ENCODE measurements at places on chromosomes 16 and 17. TPM values are rescaled to one million over a fixed set of nuclear protein-coding genes. Genes with fewer than 3 reads are reported as not detected.

DNA sequence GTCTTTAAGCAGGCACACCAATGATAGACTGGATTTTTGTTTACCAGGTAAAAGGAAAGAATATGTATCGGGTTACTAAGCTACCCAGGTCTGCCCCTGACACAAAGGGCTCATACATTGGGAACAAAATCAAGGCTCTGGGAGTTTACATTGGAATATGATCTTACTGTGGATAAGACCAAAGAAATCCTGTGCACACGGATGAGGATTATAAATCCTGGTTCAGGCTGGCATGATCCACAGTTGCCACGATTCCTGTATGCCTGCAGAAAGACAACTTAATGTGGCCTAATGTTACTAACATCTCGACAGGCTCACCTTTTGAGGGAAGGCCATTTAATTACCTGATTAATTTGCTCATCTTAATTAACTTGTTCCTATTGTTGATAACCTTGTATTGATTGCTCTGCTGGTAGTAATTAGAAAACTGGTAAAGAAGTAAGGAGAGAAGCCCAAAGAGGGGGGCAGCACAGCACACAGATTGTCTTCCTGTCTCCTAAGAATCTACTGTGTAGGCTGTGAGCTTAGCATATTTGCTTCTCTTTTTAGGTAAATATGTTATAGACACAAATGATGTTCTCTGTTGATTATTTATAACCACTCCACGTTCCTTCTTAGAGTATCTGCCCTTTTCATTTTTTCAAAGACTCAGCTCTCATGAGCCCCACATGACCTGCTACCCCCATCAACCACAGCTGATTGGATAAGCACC is 51.0 kb upstream of the TOX3 start:
- no peaks in the 10 kb centered on the region for H3K27me3 ChIP-seq
- no peak overlapping the region for H3K4me3 ChIP-seq
- no peaks in the 10 kb centered on the region for H3K4me1 ChIP-seq
- H3K36me3 ChIP-seq, result no peaks in the 10 kb centered on the region
- no peak for DNase-seq
- H3K27ac ChIP-seq, result no peak overlapping the region

Gene SLC12A3
- total RNA-seq, result not detected

Gene PIK3R5
- 3.6 TPM for total RNA-seq

Gene ADAM11
- 1.2 TPM for total RNA-seq

Gene VPS35
- total RNA-seq, result 49.1 TPM

Gene RPTOR
- total RNA-seq, result 84.6 TPM

DNA sequence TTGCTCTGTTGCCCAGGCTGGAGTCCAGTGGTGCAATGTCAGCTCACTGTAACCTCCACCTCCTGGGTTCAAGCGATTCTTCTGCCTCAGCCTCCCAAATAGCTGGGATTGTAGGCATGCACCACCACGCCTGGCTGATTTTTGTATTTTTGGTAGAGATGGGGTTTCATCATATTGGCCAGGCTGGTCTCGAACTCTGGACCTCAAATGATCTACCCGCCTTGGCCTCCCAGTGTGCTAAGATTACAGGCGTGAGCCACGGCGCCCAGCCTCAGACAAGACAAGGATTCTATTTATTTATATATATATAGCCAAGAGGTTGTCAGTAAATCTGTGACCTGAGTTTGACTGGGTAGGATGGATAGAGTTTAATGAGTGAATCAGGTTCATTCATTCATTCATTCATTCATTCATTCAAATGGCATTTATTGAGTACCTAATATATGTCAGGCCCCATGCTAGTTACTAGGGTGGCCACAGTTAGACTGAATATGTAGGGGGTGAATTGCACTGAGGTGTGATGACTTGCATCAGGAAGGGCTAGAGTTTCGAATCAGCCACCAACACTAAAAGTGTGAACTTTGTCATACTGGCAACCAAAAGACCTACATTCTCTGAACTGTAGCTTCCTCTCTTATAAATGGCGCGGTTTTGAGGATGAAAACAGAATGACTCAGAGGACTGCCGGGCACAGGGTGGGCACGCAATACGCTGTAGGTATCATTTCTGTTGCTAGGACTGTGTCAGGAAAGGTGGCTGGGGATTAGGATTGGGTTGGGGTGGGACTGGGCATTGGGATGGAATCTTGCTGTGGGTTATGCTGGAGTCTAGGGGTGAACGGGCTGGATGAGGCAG is 37.8 kb downstream of the ITGAE start:
- DNase-seq, result no peak
- no peak overlapping the region for H3K4me3 ChIP-seq
- H3K27me3 ChIP-seq, result no peaks in the 10 kb centered on the region
- H3K36me3 ChIP-seq, result no peaks in the 10 kb centered on the region

DNA sequence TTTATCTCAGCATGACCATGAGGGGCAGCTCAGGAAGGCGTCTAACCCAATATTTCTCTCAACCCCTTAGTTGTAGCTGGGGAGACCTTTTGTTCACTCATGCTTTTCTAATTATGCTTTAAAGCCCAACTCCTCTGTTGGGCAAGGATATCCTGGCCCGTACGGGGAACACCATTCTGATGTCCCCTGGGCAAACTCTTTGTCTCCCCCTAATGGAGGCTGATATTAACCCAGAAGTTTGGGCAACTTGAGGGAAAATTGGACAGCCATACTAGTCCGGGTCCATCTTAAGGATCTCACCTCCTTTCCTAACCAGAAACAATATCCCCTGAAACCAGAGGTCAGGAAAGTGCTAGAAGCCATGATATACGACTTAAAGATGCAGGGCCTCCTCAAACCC is 143.7 kb upstream of the COX10 start:
- no peaks in the 10 kb centered on the region for H3K27me3 ChIP-seq
- DNase-seq, result no peak
- H3K27ac ChIP-seq, result no peak overlapping the region
- H3K4me1 ChIP-seq, result no peaks in the 10 kb centered on the region

Gene SLFN13
- total RNA-seq, result 5.9 TPM

- H3K27me3 ChIP-seq, result peaks cover 11% of the 10 kb centered on the region
- H3K27ac ChIP-seq, result no peak overlapping the region
These were observed 393.0 kb downstream of the CA10 start for GRCh38 chr17:51765282-51766135.

DNA sequence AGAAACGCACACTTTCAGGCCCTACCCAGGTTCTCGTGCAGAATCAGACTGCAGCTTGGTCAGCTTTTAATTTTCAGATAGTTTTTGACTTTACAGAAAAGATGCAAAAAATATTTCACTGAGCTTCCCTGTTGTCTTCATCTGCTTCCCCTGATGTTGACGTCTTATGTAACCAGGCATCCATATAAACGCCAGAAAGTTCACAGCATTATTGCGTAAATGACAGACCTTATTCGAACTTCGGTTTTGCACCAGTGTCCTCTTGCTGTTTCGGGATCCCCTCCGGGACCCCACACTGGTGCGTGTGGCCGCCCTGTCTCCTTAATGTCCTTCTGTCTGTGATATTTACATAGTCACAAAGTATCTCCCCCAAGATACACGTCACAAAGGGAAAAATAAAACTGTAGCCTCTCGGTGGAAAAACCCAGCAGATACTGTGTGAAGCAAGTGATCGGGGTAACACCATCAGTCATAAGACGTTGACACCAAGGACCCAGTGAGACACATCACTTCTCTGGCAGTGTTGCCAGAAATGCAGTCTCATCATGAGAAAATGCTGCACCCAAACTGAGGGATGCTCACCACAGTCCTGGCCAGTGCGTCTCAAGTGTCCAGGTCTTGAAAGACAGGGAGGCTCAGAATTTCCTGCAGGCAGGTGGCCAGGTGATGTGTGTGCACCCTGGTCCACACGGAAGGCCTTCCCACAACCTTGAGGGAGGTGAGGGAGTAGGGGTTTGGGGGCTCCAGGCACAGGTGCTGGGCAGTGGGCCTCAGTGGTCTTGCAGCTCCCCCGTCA is 4.3 kb downstream of the BANP start:
- no peaks in the 10 kb centered on the region for H3K27me3 ChIP-seq
- DNase-seq, result no peak
- no peak overlapping the region for H3K4me3 ChIP-seq

Gene ARRB2
- total RNA-seq, result 12.1 TPM

DNA sequence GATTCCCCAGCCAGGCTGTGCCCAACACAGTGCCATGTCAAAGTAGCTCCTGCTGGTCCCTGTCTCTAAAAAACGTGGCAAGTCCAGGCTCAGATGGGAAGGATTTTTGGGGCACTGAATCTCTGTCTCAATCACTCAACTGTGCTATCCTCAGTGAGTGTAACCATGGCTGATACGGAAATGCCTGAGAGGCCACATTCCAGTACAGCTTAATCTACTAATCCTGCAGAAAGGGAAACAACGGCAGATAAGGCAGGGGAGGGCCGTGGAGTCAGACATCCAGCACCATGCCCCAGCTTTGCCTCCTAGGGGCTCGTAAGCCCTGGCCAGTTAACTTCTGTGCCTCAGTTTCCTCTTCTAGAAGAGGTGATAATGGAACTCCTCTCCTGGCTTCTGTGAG is 251.7 kb downstream of the CPPED1 start:
- H3K27ac ChIP-seq, result no peak overlapping the region
- no peak overlapping the region for H3K4me3 ChIP-seq
- H3K27me3 ChIP-seq, result no peaks in the 10 kb centered on the region
- peaks cover 17% of the 10 kb centered on the region for H3K4me1 ChIP-seq
- no peaks in the 10 kb centered on the region for H3K36me3 ChIP-seq
- DNase-seq, result no peak

GRCh38 chr16:4390266-4391260 is 18.9 kb downstream of the VASN start:
- H3K4me1 ChIP-seq, result peaks cover 52% of the 10 kb centered on the region
- no peak overlapping the region for H3K27ac ChIP-seq
- H3K4me3 ChIP-seq, result no peak overlapping the region
- no peaks in the 10 kb centered on the region for H3K27me3 ChIP-seq
- no peak for DNase-seq

DNA sequence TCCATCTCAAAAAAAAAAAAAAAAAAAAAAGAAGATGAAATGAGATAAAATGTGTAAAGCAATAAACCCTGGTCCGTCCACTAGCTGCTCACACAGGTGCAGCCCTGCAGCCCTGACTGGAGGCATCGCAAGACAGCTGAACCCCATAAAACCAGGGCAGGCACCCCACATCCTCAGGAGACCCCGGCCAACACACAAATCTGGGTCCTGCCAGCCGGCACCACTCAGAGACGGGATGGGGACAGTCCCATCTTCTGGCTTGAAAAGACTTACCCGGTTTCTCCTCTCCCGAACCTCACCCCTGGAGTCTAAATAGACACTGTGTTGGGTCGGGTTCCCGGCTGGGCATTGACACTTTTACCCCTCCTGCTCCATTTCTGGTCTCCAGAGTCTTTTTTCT is 52.7 kb upstream of the TNRC6C start:
- no peak overlapping the region for H3K4me3 ChIP-seq
- no peak for DNase-seq
- H3K27me3 ChIP-seq, result peaks cover 49% of the 10 kb centered on the region
- no peaks in the 10 kb centered on the region for H3K36me3 ChIP-seq
- H3K27ac ChIP-seq, result no peak overlapping the region
- H3K4me1 ChIP-seq, result peaks cover 7% of the 10 kb centered on the region

DNA sequence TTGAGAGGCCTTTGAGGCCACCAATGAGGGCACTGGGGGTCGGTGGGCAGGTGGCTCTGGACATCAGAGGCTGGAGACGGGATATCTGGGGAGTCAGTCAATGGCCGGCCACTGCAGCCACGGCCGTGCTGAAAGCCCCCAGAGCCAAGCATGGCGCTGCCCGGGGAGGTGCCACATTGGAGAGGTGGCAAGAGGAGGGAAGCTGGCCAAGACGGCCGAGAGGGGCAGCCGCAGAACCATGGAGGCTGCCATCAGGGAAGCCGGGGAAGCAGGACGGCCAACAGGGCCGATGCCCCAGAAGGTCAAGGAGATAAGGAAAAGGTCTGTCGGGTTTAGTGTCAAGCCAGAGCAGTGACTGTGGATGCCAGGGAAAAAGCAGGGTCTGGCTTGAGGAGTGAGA is 9.8 kb downstream of the RTN4RL1 start:
- H3K27ac ChIP-seq, result no peak overlapping the region
- H3K4me1 ChIP-seq, result peaks cover 52% of the 10 kb centered on the region
- no peaks in the 10 kb centered on the region for H3K27me3 ChIP-seq
- DNase-seq, result no peak
- H3K36me3 ChIP-seq, result no peaks in the 10 kb centered on the region
- no peak overlapping the region for H3K4me3 ChIP-seq
